ENCODE measurements at places on chromosomes 4 and X. TPM values are rescaled to one million over a fixed set of nuclear protein-coding genes. Genes with fewer than 3 reads are reported as not detected.

DNA sequence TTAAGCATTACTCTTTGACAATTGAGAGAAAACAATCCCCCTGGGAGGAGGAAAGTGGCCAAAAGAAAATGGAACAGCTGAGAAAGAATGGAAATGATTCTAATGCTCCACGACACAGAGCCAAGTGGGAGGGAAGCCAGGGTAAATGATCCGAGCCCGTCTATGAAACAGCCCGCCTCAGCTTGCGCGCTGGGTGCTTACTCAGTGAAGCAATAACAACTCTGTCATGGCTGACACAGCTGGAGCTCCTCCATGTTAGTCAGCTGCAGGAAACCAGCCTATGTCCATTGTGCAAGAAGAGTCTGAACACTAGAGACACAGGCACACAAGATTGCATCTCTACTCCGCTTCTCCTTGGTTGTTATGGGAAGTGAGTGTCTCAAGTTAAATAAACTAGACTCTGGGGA, 19.3 kb downstream of the NOA1 start:
- no peaks in the 10 kb centered on the region for H3K4me1 ChIP-seq
- H3K4me3 ChIP-seq = no peak overlapping the region
- DNase-seq = no peak
- H3K27ac ChIP-seq = no peak overlapping the region
- H3K36me3 ChIP-seq = peaks cover 9% of the 10 kb centered on the region

DNA sequence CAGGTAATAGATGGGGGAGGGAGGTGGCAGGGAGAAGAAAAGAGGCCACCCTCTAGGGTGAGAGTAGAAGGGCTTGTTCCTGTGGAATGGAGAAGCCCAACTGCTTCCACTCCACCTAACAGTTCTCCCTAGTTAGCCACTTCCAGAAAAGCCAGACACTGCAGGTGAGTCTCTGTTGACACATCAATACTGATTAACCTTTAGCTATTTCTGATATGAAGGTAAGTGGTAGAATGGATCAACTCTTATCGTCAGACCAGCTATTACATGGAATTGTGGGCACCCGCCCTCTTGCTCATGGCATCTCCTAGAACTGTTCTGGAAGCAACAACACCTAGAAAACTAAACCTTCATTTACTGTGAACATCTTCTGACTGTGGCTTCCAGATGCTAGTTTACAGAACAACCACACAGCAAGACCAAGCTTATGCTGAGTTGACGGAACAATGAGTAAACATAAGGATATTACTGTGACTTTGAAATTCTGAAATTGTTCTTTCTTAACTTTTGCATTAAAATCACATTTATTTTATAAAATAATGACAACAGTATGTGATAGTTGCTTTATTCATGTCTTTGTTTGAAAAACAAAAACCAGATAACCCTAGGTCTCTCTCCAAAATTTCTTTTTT, 44.7 kb downstream of the ANXA3 start:
- H3K27ac ChIP-seq = no peak overlapping the region
- H3K27me3 ChIP-seq = peaks cover 3% of the 10 kb centered on the region
- DNase-seq = no peak
- no peaks in the 10 kb centered on the region for H3K36me3 ChIP-seq
- no peak overlapping the region for H3K4me3 ChIP-seq

DNA sequence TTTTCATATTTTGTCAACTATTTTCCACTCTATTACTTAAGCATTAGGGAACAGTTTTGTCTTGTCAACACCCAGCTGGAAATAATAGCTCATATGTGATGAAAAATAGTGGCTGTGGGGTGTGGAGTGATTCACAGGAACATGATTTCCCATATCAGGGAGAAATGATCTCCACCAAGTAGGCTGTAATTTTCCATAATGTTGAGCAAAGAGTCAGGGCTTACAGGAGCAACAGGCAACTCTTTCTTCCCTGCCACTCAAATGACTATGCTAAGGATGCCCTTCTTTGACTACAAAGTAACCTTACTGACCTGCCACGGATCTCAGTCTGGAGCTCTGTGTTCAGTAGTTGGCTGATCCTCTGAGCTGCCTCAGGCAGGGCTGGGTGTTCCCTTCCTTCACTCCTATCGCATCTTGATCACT, 90.0 kb upstream of the GATB start:
- DNase-seq = no peak
- H3K27ac ChIP-seq = no peak overlapping the region
- peaks cover 2% of the 10 kb centered on the region for H3K4me1 ChIP-seq
- H3K36me3 ChIP-seq = no peaks in the 10 kb centered on the region
- no peak overlapping the region for H3K4me3 ChIP-seq
- H3K27me3 ChIP-seq = peaks cover 3% of the 10 kb centered on the region

GRCh38 chr4:121237069-121237399, 72.9 kb upstream of the TNIP3 start:
- no peak for DNase-seq
- no peak overlapping the region for H3K27ac ChIP-seq
- no peaks in the 10 kb centered on the region for H3K4me1 ChIP-seq
- no peaks in the 10 kb centered on the region for H3K36me3 ChIP-seq
- H3K27me3 ChIP-seq = no peaks in the 10 kb centered on the region

- H3K4me3 ChIP-seq = no peak overlapping the region
- H3K27me3 ChIP-seq = no peaks in the 10 kb centered on the region
- H3K27ac ChIP-seq = no peak overlapping the region
Observed at GRCh38 chr4:69038582-69038981, 57.7 kb upstream of the UGT2B7 start.

DNA sequence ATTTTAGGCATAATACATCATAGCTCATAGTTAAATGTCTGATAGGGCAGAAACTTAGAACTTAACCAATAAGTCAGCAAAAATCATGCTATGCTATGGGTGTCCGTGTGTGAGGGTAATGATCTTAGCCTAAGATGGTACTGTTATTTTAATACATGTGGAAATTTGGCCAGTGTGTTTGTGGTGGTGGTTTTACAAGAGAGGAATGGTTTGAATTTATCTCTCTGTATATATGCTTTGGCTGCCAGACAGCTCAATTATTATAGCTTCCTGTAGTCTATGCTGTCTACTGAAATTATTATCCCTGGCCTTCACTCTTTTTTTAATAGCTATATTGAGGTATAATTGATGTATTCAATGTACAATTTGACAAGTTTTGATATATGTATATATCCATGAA, 21.3 kb downstream of the ZNF330 start:
- H3K27me3 ChIP-seq = peaks cover 4% of the 10 kb centered on the region
- H3K27ac ChIP-seq = no peak overlapping the region
- no peak overlapping the region for H3K4me3 ChIP-seq
- H3K4me1 ChIP-seq = peaks cover 6% of the 10 kb centered on the region

GRCh38 chrX:100408713-100409609, 1.1 kb downstream of the PCDH19 start:
- peaks cover 1% of the 10 kb centered on the region for H3K36me3 ChIP-seq
- DNase-seq = no peak
- H3K4me1 ChIP-seq = peaks cover 6% of the 10 kb centered on the region

- no peak overlapping the region for H3K4me3 ChIP-seq
- H3K27me3 ChIP-seq = no peaks in the 10 kb centered on the region
- no peak for DNase-seq
- no peak overlapping the region for H3K27ac ChIP-seq
Observed at GRCh38 chrX:9390693-9391368, 74.0 kb upstream of the TBL1X start.

GRCh38 chr4:122010610-122011009, 58.8 kb upstream of the TRPC3 start:
- no peak overlapping the region for H3K4me3 ChIP-seq
- H3K27me3 ChIP-seq = peaks cover 7% of the 10 kb centered on the region
- no peaks in the 10 kb centered on the region for H3K36me3 ChIP-seq
- DNase-seq = no peak
- no peak overlapping the region for H3K27ac ChIP-seq
- H3K4me1 ChIP-seq = peaks cover 3% of the 10 kb centered on the region

DNA sequence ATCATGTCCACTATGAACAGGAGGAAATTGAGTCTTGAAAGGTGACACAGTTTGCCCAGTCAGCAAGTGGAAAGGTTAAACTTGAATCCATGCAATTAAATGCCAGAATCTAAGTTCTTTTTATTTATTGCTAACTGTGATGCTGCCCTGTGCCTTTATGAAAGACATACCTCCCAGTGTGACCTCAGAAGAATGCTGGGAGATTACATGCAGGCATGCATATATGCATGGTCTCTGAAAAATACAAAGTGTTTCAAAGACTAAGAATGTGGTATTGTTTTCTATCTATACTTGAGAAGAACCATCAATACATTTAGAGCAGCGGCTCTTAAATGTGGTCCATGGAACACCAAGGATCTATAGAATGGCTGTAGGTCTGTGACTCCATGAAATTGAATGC, 45.6 kb downstream of the CCDC149 start:
- H3K27me3 ChIP-seq = no peaks in the 10 kb centered on the region
- no peaks in the 10 kb centered on the region for H3K36me3 ChIP-seq
- no peak for DNase-seq
- no peaks in the 10 kb centered on the region for H3K4me1 ChIP-seq
- H3K27ac ChIP-seq = no peak overlapping the region

SUPT20HL2 gene
- total RNA-seq = not detected

NLGN3 gene
- total RNA-seq = 0.41 TPM

Data from activated naive CD8-positive, alpha-beta T cell treated with anti-CD3 and anti-CD28 coated beads for 36 hours (primary cell).